ENCODE measurements at places on chromosomes 13 and 19.

DNA sequence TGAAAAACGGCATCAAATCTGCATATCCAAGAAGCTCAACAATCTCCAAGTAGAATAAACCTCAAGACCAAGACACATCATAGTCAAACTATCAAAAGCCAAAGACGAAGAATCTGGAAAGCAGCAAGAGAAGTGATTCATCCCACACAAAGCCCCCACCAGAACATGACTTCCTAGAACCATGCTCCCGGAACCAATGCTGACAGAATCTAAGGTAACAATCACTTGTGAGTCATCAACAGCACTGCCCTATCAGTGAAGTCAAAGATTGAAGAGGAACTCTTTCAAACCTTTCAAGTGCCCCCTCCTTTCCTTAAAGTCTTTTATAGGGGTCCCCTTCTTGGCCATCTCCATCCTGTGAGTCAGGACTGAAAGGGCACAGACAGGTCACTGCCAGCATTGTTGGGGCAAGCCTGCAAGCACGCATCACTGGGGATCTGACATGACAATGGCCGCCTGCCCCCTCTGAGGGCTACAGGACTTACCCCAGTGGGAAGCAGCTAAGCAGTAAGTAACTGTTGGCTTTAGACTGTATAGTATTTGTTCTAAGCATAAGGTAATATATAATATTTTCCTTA lies at the start of gene CCDC70:
Gene CCDC70, plus strand, starts transcription at position 247 of the 578 bp plus-strand sequence. CDS start 3,443 bp downstream, outside the sequence.
- no peak for DNase-seq

- no peak for DNase-seq
Observed at GRCh38 chr19:6362027-6362350, 658 bp downstream of the CLPP start.

DNA sequence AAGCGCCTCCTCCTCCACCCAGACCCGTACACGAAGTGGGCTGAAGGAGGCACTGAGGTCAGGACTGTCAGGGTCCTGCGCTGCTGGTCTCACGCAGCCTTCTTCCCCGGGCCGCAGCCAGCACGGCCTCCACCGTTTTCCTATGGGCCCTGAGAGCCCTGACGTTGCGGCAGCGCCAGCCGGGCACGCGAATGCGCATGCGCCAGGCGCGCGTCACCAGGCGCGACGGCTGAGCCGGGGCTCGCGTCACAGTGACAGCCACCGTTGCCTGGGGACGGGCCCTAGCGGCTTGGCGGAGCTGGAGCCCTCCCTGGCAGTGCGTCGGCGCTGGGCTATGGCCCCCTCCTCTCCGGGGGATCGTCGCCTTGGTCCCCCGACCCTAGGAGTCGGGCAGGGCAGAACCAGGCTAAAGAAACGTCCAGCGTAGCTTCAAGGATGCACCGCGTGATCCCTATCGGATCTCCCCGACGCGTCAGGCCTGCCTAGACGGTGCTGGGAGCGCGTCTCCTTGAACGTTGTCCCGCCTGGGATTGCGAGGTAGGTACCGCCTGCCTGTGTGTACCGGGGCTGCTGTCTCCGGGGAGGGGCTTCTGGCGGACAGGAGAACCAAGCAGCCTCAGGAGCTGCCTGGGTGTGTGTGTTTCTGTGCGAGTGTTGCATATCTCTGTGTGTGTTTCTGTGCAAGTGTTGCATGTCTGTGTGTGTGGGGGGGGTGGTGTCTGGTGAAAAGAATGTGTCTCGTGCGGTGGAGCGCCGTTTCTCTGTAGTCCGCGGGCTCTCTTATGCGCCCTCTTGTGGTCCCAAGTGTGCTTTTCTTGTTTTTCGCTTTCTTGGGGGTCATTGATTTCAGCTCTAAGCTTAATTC lies 43.2 kb downstream of the ZNF571 start:
- DNase-seq, result no peak

DNA sequence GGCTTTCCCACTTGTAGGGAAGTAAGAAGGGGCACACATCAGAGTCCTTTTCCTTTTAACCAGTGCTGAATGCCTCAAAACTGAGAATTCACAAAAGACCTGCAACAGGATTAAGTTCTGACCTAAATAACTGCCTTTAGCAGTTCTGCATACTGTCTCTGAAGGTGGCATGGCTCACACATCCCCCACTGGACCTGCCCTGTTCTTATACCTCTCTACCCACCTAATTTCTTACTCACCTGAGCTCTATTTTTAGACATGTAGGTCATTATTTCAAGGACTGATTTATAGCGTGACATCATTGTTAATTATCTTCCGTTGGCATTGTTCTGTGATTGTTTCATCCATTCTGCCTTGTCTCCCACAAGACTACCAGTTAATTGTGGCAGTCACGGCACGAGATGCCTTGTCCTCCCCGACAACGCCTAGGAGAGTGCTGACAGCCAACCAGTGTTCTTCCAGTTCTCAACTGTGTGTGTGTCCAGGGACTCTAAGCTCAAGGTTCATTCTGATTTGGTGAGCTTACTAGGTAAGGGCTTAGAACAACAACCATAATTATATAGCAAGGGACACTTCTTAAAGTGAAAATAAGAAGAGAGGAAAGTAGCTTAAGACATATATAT lies 27.1 kb upstream of the UBL3 start:
- DNase-seq, result no peak

DNA sequence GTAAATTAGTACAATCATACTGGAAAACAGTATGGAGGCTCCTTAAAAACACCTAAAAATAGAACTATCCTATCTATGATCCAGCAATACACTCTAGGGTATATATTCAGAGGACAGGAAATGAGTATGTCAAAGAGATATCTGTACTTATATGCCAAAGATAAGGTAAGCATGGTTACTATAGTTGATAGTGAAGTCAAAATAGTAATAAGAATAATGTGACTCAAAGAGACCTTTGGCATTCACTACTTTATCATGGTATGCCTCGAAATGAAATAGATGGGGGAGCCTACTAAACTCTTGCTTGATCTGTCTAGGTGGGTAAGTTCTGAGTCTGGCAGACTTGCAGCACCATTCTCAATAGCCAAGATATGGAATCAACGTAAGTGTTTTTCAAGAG lies 30.3 kb downstream of the FXYD5 start:
- no peak for DNase-seq

DNA sequence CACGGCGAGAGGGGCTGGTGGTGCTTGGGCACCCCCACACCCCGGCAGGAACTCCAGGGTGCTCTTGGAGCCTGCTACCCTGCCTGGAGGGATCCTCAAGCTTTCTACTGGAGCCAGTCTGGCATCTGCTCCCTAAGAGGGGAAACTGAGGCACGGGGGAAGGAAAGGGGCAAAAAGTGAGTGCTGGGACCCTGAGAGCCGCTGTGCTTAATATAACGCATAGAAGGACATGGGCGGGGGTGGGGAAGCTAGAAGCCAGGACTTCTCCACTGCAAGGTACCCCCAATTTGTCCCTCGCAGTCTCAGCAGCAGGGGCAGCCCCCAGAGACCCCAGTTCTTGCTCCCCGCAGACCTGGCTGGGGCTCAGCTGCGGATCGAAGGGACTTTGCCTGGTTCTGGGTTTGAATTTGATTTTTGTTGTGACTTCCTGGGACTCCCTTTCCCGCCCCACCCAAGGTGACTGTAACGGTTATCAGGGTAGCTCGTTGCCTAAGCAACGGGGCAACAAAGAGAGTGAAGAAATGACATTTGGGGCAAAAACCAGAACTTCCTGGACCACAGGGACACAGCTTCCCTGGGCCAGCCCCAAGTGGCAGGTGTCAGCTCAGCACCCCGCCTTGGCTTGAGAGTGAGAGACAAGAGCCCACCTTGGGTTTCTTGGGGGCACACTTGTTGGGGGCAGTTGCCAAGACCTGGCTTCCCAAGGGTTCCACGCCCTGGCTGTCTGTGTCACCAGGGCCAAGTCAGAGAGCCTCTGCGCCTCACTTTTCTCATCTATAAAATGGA lies 638 bp downstream of the ADGRE5 start:
- no peak for DNase-seq

DNA sequence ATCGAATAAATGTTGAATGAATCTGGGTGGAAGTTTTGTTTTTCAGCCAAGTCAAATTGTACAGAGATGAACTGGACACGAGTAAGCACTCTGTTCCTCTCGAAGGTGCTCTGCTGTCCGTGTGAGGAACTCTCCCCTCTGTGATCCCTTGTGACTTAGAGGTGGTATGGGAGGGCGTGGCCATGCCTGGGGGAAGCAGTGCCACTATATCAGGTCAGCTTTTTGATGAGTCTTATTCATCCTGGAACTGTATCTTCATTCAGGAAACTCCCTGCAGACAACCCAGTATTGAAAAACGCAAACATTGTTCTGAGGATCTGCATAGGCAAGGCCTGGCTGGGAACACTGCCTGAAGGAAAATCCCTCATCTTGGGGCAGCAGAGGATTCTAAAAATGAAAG lies 45.7 kb upstream of the FLT1 start:
- no peak for DNase-seq

GRCh38 chr19:10417541-10418234 lies 2.6 kb upstream of the PDE4A start:
- no peak for DNase-seq

DNA sequence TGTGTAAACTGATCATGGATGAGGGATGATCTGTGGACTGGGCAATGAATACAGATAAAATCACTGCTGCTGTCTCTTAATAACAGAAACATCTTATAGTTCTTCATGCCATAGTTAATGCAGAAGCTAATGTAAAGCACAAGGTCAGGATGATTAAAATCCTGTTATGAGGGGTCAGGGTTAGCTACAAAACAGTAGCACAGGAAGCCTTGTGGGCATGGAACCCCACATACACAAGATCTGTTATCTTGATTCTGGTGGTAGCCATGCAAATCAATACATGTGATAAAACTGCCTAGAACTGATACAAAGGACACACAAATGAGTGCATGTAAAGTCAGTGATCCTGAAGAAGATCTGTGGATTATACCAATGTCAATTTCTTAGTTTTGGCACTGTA lies 96.4 kb downstream of the KLF12 start:
- no peak for DNase-seq

DNA sequence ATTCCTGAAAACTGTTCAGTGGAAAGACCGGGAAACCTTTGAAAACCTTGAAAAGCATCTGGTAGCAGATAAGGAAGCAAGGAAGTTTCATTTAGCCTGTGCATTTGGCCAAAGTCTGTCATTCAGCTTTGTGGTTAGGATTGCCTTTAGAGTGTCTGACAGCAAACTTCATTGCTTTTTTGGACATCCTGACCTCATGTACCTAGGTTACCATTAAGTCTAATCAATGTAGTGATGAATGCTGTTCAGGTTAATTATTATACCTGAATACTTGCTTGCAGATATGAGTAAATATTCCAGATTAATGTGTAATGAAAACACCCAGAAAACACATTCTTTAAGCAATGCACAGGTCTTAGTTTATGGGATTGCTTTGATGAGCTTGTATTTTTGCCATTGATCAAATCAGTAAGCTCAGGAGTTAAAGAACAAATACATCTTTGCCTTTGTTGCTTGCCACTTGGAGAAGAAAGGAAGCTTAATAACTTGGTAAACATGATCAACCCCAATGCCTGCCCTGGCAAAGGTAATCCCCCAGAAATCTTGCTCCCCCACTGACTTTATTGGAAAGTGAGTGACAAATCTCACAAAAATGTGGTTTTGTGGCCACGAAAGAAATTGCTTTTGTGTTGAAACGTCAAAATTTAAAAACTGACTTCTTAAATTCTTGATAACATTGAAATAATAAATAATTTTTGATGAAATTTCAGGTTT lies 87.4 kb downstream of the SLC15A1 start:
- DNase-seq, result no peak
